Left lung (tissue), 14 donors: ENCODE measurements at places on chromosomes 1 and 21. TPM values are rescaled to one million over a fixed set of nuclear protein-coding genes. Genes with fewer than 3 reads are reported as not detected.

ARHGAP30 gene
- polyA plus RNA-seq = 3.9 TPM

GRCh38 chr1:31936278-31936980 is 1.7 kb downstream of the PTP4A2 start:
- no peak for DNase-seq

CDCP2 gene
- not detected for polyA plus RNA-seq

DNA sequence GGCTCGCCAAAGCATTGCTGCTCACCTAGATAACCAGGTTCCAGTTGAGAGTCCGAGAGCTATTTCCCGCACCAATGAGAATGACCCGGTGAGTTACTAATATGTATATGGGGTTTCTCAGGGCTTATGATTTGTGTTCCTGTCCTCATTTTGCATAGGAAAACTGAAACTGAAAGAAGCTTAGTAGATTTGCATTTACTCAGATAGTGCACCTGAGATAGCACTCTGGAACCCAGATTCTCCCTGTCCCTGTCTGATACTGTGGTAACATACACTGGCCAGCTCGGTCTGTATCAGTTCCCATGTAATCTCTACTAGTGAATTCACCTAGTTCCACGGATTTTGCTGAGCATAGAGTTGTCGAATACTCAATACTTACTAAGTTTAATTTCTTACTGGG is 28.1 kb downstream of the DAP3 start:
- DNase-seq = no peak

TCP10L gene
- 0.54 TPM for polyA plus RNA-seq

DNA sequence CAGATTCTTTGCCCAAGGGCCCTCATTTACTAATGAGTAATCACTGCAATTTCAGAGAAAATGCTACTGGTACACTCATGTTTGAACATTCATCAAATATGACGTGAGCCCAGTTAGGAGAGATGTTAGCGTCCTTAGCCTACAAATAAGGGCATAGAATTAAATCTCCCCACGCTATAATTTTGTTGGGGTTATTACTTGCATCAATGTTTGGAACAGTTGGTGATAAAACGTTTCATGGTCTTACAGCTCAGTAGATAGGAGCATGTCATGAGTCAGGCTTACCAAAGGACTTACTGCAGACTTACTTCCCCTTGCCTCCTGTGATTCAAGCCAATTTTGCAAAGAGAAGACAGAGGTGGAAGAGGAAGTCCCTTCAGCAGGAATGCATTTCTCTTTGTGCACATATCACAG is 304.0 kb downstream of the KIF26B start:
- no peak for DNase-seq

GRCh38 chr1:87329051-87329525 is 408 bp downstream of the LMO4 start:
- peak; percentile 90 for DNase-seq

DNA sequence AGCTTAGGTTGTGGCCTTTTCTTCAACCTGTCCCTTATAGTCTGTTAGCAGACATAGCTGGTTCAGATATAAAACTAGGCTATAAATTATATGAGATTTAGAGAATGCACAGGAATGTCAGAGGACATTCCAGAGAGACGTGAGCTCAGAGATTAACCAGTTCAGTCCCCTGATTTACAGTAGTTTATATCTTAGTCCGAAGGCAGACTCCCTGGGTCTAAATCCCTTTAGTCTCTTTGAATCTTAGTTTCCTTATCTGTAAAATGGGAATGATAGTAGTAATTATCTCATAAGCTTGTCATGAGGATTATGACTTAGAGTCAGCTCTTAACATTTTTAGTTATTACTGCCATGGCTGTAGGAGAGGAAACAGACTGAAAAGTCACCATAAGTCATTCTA is 45.5 kb upstream of the PLXNA2 start:
- no peak for DNase-seq

DNA sequence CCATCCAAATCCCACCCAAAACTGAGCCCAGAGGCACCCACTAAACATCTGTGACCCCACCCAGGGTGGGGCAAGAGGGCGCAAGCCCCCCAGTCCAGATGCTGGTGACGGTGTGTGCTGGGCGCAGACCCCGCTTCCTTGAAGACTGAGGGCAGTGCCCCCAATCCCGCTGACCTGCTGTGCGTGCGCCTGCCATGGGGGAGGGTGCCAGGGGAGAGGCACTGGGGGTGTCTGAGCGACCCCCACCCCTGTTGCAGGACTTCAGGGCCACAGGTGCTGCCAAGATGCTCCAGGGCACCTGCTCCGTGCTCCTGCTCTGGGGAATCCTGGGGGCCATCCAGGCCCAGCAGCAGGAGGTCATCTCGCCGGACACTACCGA is 13.3 kb downstream of the COL6A2 start:
- no peak for DNase-seq

- DNase-seq = no peak
Observed at GRCh38 chr21:45361033-45361997, 43.6 kb upstream of the COL18A1 start.

SYT2 gene
- polyA plus RNA-seq = 2.5 TPM

GRCh38 chr1:71621785-71622184 is 541.0 kb upstream of the ZRANB2 start:
- DNase-seq = no peak

NUDT4B gene
- polyA plus RNA-seq = not detected

DNA sequence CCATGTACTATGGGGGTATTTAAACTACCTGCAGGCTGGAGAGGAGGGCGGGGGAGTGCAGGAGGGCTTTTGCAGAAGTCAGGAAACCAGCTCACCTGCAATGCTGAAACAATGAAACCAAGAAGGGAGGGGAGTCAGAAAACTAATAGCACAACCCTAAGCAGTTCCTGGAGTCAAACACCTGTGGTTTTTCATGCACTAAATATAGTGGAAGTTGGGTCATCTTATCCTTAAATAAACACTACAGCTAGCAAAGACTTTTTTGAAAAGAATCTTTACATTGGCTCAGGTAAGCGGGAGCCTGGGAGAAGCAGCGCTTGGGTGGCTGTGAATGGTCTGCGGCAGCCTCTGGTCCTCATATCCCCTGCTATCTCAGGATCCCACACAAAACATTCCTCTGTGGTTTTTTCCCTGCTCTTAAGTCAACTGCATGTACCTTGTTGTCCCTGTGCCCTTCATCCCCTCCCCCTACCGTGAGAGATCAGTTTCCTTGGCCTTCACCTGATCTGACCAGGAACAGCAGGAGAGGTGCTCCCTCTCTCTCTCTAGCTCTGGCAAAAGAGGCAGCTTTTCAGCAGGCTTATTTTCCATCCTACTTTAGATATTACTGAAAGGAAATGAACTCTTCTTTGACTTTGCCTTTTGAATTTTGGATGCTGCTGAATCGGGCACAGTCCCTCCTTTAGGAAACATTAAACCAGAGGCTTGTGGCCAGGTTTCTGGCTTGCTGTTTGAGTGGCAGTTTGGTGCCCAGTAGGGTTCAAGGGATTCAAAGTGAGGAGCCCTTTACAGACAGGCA is 26.6 kb downstream of the TENT5C start:
- no peak for DNase-seq

SPRR4 gene
- not detected for polyA plus RNA-seq

GRCh38 chr1:160191756-160192155 is 1.4 kb downstream of the CASQ1 start:
- DNase-seq = no peak

SPRR2A gene
- polyA plus RNA-seq = not detected

DNA sequence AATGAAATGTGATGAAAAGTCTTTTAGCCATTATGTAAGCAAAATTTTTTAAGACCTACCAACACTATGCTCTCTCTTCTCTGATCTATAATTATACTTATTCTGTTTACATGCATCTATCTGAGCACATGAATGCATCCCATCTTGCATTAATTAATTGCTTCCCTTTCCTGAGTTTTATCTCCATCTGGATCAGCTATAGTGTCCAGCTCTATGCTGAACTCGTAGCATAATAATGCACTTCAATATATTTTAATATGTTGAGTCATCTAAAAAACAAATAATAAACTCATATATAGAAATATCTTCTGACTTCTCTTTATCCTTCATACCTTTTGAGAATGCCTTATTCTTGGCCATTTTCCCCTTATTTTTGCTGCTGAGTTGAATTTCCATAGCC is 1097.8 kb downstream of the TTLL7 start:
- no peak for DNase-seq

DNA sequence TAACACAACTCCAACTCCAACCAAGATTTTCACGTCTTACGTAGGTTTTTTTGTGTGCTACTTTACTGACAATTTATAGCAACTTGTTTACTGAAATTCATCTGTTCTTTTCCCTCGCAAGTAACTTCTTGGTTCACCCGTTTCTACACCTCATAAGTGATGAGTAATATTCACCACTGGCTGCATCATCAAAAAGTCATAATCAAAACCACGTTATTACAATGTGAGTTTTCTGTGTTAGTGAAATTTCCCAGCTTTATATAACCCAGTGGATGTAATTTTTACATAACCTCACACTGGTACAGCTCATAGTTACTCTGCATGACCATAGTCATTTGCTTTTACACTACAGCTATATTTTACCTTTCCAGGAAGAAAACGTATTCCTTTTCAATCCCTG is 401.1 kb upstream of the LYPLAL1 start:
- no peak for DNase-seq

GRCh38 chr21:45162115-45162514 is 87.7 kb downstream of the ADARB1 start:
- DNase-seq = no peak

DNA sequence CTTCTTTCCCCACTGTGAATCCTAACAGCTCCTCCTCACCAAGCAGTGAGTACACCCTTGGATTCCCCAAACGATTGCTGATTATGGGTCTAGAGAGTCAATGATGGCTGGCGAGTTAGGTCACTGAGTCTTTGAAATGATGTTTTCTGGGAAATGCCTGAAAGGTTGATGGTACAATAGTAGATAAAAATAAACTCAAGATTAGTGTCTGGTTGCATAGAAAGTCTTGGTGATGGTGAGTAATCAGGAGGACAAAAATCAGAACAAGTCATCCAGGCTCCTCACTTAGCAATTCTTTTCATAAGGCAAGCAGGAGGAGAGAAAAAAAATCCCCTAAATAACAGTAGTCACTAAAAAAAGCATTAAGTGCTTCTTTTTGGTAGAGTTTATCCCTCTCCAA is 22.6 kb downstream of the HLX start:
- DNase-seq = no peak

- no peak for DNase-seq
Observed at GRCh38 chr1:231386466-231386865, 35.6 kb downstream of the EGLN1 start.

ACP6 gene
- polyA plus RNA-seq = 20.8 TPM
